ENCODE measurements at places on chromosomes 6 and 20.

DNA sequence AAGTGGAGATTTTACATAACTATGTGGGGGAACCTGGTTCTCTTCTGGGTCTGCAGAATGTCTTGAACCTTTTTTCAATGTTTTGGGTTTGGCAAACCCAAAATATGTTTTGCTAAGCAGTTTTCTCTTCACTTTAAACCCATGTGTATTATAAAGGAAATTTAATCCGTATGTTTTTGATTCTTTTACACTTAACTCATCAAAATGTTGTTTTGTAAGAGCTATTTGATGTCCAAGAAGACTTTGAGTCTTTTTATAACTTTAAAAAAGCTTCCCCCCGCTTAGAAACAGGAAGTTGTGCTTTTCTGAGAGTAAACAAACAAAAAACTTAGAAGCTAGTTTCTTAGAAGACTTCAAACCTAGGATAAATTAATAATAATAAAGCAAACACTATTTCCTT is 81.9 kb upstream of the CEP162 start:
- DNase-seq: no peak

- no peak for DNase-seq
Measured at GRCh38 chr6:147859071-147859470, 350.6 kb downstream of the SAMD5 start.

GRCh38 chr6:55443238-55444134 is 116.2 kb downstream of the GFRAL start:
- DNase-seq: no peak

- DNase-seq: no peak
Measured at GRCh38 chr6:145761584-145761983, 26.3 kb upstream of the EPM2A start.

DNA sequence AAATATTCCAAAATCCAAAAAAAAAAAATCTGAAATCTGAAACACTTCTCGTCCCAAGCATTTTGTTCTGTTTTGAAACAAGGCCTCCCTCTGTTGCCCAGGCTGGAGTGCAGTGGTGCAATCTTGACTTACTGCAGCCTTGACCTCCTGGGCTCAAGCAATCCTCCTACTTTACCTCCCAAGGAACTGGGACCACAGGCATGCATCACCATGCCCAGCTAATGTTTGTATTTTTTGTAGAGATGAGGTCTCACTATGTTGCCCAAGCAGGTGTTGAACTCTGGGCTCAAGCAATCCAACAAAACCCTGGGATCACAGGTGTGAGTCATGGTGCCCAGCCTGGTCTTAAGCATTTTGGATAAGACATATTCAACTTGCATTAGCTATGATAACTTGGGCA is 13.6 kb downstream of the SESN1 start:
- DNase-seq: no peak

DNA sequence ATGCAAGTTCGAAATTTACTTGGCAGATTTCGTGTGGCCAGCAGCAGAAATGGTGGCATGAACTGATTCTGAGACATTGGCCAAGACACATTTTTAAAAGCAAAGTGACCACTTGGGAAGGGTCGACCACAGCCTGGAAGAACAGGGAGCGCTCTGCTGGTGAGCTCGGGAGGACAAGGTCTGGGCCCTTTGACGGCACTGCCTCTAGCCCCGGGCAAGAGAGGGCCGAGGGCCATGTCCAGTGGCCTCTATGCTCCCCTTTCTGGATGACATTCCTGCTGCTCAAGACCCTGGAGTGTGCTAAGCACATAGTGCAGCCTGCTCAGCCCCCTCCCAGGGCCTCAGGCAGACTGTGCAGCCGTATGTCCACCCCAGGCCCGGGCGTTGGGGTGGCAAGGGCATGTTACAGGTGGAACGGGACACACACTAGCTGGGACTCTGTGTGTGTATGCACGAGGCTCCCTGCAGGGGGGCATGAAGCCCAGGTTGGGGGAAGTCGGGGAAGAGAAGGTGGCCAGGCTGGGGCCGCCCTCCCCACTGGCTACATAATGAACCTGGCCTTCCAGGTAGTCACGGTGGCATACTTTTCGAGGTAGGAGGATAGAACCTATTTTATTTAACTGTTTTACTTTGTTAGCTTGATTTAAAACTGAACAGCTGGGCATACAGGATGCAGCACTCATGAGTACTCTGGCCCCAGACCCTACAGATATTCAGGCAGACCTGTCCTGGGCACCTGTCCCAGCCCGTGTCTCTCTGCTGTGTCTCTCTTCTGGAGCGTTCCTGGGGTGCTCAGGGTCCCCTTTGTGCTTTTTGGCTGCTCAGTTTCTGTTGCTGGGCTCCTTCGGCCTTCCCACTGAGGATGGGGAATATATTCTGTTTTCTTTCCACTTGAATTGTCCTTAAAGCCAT is 6.4 kb downstream of the SYNJ2 start:
- DNase-seq: no peak

- DNase-seq: no peak
Measured at GRCh38 chr6:43311666-43312065, 3.0 kb upstream of the CRIP3 start.

DNA sequence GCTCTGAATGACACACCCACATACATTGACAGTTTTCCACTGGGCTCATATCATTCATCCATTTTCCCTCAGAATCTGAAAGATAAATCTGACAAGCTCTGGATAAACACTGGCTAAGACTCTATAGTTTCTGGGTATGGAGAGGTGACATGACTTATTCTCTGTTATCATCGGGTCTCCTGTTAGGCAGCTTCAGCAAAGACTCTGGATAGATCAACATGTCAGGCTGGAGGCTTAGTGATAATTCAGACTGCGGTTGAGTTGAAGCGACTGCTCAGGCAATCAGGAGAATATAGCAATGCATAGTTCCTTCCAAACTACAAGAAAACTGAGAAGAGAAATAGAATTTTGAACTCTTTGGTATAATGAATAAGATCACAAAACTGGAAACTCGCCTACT is 394.6 kb downstream of the CBLN4 start:
- DNase-seq: no peak

DNA sequence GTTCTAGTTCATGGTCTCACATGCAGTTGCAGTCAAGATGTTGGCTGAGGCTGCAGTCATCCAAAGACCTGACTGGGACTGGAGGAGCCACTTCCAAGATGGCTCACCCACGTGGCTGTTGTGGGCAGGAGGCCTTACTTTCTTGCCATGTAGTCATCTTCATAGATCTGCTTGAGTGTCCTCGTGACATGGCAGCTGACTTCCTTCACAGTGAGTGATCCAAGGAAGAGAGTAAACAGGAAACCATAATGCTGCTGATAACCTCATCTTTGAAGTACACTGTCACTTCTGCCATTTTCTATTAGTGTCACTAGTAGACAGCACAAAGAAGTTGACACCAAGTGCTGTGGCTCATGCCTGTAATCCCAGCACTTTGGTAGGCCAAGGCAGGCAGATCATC is 40.1 kb upstream of the AKIRIN2 start:
- DNase-seq: peak; percentile 2

DNA sequence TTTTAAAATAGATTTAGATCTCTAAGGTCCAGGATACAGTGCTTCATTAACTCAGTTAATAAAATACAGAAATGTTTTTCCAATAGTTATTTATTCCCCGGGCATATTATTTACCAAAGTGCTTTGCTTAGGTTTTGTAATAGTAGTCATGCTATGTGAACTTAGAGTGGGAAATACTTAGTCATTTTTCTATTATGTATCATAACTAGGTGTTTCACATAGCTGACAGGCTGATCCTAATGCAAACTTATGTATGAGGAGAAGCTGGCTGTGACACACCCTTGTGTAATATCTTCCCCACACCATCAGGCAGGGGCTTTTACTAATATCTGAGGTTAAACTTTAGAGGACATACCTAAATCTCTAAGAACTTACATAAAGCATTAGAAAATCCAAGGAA is 277.7 kb upstream of the RIMS1 start:
- DNase-seq: no peak

GRCh38 chr6:80436663-80437062 is 330.2 kb downstream of the BCKDHB start:
- no peak for DNase-seq

DNA sequence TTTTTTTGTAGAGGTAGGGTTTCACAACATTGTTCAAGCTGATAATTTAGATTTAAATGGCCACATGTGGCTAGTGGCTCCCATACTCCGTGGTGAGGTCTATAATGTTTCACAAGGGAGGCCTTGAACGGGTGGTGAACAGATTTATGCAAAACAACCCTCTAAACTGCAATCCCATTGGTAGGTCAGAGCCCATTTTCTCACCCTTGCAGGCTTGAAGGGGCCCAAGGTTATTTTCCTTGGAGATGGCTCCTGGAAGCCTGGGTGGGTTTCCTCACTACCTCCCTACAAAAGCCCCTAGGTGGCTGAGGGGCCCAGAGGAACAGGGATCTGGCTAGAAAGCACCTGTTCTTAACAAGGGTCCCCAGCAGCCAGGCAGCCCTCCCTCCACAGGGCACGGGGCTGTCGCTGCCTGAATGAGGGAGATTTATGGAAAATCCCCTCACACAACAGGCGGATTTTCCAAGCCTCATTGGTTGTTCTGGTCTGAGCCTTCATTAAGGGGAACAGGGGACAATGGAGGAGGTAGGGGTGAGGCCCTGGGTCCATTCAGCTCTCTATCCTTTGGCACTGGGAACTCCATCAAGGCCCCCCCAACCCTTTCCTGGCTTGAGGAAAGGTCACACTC is 64.6 kb downstream of the VEGFA start:
- no peak for DNase-seq

GRCh38 chr20:64203037-64203777 is 39.0 kb downstream of the MYT1 start:
- DNase-seq: no peak

DNA sequence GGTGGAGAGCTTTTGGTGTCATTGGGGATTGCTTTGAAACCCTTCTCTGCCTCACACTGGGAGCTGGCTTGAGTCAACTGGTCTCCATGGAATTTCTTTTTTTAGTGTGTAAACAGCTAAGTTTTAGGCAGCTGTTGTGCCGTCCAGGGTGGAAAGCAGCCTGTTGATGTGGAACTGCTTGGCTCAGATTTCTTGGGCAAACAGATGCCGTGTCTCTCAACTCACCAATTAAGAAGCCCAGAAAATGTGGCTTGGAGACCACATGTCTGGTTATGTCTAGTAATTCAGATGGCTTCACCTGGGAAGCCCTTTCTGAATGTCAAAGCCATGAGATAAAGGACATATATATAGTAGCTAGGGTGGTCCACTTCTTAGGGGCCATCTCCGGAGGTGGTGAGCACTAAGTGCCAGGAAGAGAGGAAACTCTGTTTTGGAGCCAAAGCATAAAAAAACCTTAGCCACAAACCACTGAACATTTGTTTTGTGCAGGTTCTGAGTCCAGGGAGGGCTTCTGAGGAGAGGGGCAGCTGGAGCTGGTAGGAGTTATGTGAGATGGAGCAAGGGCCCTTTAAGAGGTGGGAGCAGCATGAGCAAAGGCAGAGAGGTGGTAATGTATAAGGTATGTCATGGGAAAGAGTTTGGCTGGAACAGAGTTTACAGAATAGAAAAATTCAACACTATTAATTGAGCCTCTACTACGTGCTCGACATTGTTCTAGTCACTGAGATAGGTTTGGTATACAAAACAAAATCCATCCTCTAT is 31.2 kb downstream of the SRSF3 start:
- no peak for DNase-seq
